ENCODE measurements at places on chromosomes 11 and 22.

- DNase-seq, result no peak
Observed at GRCh38 chr11:30594646-30595411, 8.7 kb upstream of the MPPED2 start.

DNA sequence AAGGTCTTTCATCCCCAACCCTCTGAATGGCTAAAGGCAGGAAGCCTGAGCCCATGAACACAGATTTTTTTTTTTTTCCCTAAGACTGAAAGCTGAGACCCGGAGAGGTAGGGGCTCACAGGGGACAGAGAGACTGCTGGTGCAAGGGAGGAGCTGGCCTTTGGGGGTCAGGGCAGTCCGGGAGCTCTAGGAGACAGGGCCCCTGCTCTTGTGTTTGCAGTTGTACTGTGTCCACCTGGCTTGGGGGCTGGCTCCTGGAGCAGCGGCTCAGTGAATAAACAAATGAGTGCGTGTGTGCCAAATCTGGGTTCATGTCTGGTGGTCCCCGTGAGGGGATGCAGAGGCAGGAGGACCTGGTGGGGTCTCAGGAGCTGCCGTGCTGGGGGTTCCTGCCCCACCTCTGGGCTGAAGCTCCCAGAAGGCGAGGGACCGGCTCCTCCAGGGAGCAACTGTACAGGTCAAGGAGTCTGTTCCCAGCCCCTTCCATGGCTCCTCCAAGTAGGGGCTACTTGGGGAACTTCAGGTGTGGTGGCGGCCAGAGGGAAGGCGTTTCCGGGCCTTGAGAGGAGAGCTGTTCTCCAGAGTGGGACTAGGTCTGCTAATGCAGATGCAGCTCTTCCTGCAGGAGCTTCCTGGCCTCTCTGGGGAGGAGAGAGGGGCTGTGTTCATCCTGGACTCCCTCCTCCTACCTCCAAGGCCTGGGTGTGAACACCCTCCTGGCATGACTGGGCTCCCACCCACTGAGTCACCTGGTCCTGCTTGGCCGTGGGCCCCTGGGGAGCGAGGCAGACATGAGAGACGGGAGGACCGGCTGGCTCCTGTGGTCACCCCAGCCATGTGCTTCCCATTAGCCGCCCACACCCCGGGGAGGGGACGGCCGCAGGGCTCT, 57.6 kb downstream of the FBXO7 start:
- no peak for DNase-seq

GRCh38 chr11:122869622-122870021, 12.9 kb upstream of the JHY start:
- DNase-seq, result no peak

GRCh38 chr11:130159657-130160497, at the start of gene ST14:
Gene ST14, plus strand, starts transcription at chr11:130159782. Its CDS starts 198 bp downstream, at chr11:130159980.
- no peak for DNase-seq

DNA sequence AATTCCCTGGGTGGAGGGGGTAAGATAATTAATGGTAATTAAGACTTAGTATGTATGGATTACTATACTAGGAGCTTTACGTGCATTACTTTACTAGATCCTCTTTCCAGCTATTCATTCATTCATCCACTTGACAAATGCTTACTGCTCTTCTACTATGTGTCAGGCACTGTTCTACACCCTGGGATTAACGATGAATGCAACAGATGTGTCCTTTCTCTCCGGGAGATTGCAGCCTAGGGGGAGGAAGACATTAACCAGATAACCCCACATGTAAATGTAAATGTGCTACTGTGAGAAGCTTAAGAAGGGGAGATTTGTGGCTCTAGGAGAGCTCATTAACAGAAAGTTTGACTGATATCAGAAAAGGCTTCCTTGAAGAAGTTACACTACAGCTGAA, 1.7 kb downstream of the ANKK1 start:
- DNase-seq, result no peak

GRCh38 chr11:3860375-3860774, 4.9 kb downstream of the STIM1 start:
- DNase-seq, result no peak

DNA sequence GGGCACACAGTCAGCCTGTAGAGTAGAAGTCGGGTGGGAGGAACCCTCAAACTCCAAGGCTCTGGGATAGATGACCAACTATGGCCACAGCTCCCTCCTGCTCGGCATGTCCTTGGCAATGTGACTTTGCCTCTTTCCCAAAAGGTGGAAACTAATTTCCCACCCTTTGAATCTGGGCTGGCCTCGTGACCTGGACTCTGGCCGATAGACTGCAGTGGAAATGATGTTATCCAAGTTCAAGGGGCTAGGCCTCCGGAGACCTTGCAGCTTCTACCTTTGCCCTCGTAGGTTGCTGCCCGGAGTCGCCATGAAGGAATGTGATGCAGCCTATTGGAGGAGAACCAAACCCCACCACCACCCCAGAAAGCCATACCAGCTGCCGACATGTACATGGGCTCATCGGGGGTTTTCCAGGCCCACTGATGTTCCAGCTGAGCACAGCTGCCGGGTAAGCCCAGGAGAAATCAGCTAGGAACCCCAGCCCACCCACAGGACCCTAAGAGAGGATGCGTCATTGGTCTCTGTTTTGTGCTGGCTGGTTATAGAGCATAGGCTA, 30.4 kb downstream of the KCNJ4 start:
- DNase-seq, result no peak

- DNase-seq, result no peak
Observed at GRCh38 chr11:114163229-114163631, 103.7 kb downstream of the ZBTB16 start.

- DNase-seq, result no peak
Observed at GRCh38 chr22:37739035-37739434, 42.2 kb downstream of the TRIOBP start.

DNA sequence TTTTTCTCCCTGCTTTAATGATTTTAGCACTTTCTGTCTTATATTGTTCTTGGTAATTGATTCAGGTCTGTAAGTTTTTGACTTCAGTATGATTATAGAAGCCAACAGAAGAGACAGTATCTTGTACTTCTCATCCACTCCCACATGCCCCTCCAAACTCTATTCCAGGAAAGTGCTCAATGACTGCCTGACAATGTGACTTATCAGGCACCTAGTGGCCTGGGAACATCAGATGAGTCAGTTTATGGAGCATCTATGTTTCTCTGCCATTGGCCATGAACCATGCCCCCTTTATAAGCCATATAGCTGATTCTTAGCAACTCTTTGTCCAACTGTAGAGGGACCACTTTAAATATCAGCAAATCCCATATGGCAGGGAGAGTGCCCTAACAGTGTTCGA, 179.2 kb upstream of the MTMR2 start:
- no peak for DNase-seq

DNA sequence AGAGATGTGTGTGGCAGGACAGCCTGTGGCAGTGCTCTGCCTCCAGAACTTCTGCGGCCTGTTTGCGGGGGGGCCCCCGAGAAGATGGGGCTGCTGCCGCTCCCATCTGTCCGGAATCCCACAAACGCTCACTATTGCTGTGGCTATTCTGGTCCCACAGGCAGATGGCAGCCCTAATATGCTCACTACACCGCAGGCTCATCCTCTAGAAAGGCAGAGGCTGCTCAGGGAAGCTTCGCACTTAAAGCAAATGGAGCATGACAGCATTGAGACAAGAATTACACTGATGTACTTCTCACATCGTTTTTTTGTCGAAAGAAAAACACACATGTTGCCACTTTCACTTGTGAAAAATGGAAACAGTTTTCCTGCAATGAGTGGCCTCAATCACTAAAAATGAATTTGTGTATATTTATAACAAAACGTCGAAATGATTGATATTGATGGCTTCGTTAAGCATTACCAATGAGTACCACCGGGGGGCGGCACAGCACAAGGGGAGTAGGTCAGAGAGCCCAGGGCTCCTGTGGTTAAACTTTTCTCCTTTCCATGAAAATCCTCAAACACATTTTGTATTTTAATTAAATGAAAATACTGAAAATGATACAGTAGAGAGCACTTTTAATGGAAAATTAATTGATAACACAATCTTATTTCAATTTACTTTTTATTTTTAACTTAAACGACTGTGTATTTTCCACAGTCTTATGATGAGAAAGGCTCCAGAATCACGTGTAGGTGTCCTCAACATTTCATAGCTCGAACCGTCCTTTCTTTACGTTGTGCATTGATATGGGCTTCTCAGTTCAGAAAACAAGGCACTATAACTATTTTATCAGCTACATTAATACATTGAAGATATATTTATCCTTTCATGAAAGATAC, 69.1 kb downstream of the CTTN start:
- DNase-seq, result peak; percentile 22

DNA sequence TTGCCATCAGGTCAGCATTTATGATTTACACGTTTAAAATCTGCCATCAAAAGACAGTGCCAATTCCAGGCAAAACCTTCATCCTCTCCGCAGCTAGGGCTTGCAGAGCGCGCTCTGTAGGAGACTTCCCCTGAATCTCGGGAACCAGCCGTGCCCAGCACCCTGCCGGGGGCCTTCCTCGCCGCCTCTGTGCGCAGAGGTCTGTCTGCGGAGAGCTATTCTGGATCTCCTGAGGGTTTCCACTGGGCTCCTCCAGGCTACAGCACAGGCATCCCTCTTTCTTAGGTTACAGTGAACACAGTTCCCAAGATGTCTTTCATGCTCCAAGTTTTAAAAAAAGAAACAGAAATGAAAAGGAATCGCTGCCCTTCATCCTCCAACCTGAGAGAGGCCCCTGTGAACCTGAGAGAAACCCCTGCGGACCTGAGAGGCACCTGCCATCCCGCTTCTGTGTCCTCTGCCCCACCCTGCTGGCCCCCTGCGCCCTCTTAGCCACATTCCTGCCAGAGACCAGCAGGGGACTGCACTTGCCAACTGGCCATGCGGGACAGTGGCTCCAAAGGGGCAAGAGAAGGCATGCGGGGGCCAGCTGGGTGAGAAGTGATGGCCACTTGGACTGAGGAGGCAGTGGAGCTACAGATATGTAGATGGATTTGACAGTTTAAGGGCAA, 16.1 kb downstream of the TP53AIP1 start:
- no peak for DNase-seq

- no peak for DNase-seq
Observed at GRCh38 chr22:45969414-45969799, 7.6 kb downstream of the WNT7B start.

GRCh38 chr11:65586676-65587075, 8.9 kb downstream of the KCNK7 start:
- no peak for DNase-seq

DNA sequence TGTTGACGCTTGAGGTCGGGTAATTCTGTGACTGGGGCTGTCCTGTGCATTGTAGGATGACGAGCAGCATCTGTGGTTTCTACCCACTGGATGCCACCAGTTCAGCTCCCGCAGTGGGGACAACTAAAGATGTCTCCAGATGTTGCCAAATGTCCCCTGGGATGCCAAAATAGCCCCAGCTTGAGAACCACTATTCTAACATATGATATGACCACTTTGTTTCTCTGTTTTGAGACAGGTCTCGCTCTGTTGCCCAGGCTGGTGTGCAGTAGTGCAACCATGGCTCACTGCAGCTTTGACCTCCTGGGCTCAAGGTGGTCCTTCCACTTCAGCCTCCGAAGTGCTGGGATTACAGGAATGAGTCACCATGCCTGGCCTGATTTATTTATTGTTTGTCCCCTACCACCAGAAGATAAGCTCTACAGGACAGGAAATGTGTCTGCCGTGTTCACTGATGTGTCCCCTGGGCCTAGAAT, 4.4 kb upstream of the MEN1 start:
- no peak for DNase-seq
